Activated T-cell treated with anti-CD3 and anti-CD28 coated beads, Interleukin-2, amount 50 U/mL, for 48 hours (primary cell): ENCODE measurements at places on chromosomes 6 and 20.

DNA sequence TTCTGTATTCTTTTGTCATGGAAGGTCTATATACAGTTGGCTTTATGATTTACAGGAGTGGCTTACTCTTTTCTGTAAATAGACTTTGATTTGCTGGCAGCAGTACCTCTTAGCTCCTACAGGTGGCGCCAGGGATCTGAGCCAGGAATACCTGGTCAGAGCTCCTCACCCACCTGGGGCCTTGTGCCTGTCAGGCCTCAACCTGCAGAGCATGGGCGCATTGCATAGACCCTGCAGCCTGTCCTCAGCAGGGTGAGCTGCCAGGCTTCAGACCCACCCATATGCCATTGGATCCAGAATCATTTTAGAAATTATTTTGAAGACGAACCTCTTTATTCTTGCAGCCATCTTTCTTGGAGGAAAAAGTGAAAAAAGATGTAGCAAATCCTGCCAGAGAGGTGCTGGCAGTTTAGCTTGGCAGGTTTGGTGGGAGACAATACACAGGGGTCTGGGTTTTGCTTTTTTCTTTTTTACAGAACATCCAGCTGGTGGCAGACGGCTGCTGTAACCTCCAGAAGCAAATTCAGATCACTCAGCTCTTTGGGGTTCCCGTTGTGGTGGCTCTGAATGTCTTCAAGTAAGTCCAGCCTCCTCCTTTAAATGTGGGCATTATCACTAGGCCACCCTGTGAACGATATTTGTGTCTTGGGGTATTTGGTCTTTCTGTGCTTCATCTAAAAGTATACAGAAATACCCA, 149.1 kb downstream of the MTHFD1L start:
- DNase-seq = peak; percentile 49

- no peak for DNase-seq
These were observed 520.8 kb upstream of the RNF217 start for GRCh38 chr6:124441450-124441849.

GRCh38 chr6:139483079-139483478, 108.6 kb upstream of the CITED2 start:
- no peak for DNase-seq

GRCh38 chr6:97068211-97068610, 143.7 kb downstream of the KLHL32 start:
- DNase-seq = no peak

- no peak for DNase-seq
These were observed 97.9 kb downstream of the ANKRD60 start for GRCh38 chr20:58130581-58130980.

GRCh38 chr6:52359403-52359802, 2.5 kb upstream of the PAQR8 start:
- DNase-seq = no peak

- DNase-seq = peak; percentile 41
These were observed 5.5 kb downstream of the HTR1B start for GRCh38 chr6:77457720-77458349.

GRCh38 chr6:138508676-138508988, 9.3 kb upstream of the NHSL1 start:
- no peak for DNase-seq

- no peak for DNase-seq
These were observed 60.8 kb downstream of the VEGFA start for GRCh38 chr6:43830775-43831174.

DNA sequence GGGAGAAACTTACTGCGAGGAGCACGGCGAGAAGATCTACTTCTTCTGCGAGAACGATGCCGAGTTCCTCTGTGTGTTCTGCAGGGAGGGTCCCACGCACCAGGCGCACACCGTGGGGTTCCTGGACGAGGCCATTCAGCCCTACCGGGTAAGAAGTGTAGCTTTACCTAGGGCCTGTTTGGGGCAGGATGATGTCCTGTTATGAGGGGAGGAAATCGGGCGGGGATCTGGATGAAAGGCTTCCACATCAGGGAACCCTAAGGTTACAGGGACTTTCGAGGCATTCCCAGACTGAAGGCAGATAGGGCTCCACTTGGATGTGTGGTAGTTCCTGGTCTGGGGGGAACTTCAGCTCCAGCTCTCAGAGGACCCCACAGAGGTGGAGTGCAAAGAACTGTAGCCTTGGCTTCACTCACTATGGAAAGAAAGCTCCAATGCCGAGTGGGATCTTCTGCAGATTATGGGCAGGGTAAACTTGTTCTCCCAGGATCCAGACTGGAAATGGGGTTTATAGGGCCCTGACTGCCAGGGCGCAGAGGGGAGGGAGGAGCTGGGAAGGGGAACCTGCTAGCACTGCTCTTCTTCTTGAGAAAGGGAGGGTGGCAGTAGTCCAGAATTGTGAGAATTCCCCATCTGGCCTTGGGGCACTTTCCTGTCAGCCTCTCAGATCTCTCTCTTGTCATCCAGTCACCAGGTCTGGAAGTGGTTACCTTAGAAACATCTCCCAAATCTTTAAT, 740 bp downstream of the TRIM15 start:
- DNase-seq = no peak

DNA sequence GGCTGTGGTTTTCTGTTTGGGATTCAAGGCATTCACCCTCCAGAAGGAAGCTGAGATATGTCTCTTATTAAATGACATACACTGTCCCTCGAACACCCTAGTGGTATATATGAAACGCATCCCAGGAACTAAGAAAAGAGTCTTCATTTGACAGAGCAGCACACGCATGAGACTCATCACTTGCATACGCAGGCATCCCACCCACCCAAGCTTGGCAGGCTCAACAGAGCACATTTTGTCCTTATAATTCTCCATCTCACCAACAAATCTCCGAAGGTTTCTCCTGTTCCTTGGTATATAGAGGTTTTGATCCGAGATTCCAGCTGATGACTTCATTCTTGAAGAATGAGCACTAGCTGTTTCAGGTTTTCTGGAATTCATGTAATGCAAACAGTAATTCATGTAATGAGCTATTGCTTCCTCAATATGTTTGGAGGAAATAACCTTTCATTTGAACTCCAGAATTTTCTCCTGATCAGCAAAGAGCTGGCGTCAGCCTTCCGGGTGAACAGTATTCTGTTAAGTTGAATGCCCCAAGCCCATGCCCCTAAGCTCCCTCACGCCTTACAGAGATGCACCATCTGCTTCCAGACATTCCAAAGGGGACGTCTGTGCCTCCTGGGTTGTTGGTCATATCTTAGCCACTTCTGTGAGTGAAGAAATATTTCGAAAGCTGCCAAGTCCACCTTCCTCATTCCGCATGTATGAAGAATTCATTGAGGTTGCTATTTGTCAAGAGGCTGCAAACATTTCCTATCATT, 66.0 kb upstream of the CDH4 start:
- DNase-seq = no peak

GRCh38 chr6:41155132-41155805, 1.1 kb upstream of the TREML1 start:
- no peak for DNase-seq

GRCh38 chr20:11511821-11512220, 405.9 kb upstream of the BTBD3 start:
- DNase-seq = no peak

- no peak for DNase-seq
These were observed 951.6 kb downstream of the TFAP2A start for GRCh38 chr6:9463311-9463710.

GRCh38 chr6:28145231-28145630, 3.5 kb downstream of the ZKSCAN8 start:
- DNase-seq = no peak

GRCh38 chr20:61494763-61495575, 242.9 kb downstream of the CDH4 start:
- no peak for DNase-seq

GRCh38 chr6:46334442-46334841, 156.8 kb downstream of the RCAN2 start:
- DNase-seq = no peak

GRCh38 chr6:30093951-30094661, 18.5 kb upstream of the RNF39 start:
- DNase-seq = no peak

- DNase-seq = no peak
These were observed 172.4 kb upstream of the SASH1 start for GRCh38 chr6:148170286-148170685.

- DNase-seq = no peak
These were observed 36.1 kb downstream of the NUS1 start for GRCh38 chr6:117711369-117711768.

GRCh38 chr20:48626226-48626937, 201.4 kb downstream of the PREX1 start:
- DNase-seq = no peak

- no peak for DNase-seq
These were observed 223.1 kb downstream of the BCAS1 start for GRCh38 chr20:53847139-53847836.

- DNase-seq = no peak
These were observed 6.0 kb upstream of the LATS1 start for GRCh38 chr6:149723771-149724417.

DNA sequence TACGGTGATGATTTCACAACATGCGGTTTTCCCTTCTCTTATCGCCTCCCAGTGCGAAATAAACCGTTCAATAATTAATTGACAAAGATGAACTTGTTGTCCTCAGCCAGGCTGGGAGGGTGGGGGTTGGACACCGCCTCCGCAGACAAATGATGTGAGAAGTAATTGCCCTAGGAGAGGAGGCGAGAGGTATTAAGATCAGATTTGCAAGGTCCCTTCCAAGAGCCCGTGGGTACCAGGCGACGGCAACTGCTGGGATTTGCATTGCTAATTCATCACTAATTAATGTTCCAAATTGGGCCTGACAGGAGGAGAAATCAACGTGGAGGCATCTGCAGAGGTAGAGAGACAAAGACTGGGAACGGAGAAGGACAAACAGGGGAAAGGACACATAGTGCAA, 90.2 kb upstream of the CCDC167 start:
- DNase-seq = no peak

DNA sequence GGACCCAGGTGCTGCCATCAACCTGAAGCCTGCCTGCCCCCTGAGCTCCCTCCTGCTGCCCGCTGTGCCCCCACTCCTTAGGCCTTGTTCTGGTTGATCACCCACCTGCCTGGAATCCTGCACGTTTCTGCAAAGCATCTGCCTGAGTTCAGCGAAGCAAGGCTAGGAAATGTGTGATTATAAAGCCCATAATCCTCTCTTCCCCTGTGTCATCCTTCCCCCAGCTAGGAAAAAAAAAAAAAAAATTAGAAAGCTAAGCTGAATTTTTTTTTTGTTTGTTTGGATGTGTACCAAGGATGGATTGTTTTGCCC, 93.2 kb downstream of the FOXA2 start:
- DNase-seq = no peak

- DNase-seq = no peak
These were observed 39.5 kb upstream of the PCMTD2 start for GRCh38 chr20:64216036-64216435.

GRCh38 chr6:97813889-97814567, 531.0 kb upstream of the MMS22L start:
- no peak for DNase-seq

DNA sequence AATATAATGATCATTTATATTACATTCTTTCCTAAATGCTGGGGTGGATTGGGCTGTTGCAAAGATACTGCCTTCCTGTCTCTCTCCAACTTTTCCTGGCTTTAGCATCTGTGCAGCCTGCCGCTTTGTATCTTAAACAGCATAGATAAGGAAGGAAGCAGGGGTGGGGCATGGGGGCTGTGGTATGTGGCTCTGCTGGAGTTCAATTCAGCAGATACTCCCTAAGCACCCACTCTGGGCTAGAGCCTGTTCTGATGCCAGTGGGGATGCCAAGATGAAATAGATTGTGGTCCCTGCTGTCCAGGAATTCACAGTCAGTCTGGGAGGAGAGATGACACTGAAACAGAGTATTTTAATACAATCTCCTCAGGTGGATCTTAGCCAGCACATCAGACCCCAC, 56.8 kb downstream of the EIF2S2 start:
- no peak for DNase-seq

DNA sequence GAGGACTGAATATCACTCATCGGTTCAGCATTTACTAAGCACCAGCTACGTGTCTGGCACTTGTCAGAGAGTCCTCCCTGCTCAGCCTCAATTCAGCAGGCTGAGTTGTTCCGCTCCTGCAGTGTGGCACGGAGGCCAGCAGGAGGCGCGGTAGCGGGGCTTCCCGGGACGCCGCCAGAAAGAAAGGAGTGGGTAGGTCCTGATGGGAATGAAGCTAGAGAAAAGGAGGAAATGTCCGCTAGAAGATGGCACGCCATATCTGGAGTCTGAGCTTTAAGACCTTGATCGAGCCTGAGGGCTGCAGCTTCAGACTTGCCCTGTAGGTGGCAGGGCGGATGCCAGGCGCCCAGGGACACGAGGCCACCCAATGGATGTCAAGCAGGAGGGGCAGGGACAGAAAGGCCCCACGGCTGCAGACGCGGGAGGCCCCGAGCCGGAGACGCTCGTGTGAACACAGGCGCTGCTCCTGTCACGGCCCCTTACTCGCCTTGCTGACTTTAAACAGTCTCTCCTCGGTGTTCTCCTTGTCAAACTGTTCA, 18.7 kb downstream of the SERPINB6 start:
- peak; percentile 78 for DNase-seq

GRCh38 chr6:43758617-43759050, 11.4 kb upstream of the VEGFA start:
- peak; percentile 38 for DNase-seq

GRCh38 chr6:109239651-109240321, 142.5 kb downstream of the CD164 start:
- DNase-seq = no peak

DNA sequence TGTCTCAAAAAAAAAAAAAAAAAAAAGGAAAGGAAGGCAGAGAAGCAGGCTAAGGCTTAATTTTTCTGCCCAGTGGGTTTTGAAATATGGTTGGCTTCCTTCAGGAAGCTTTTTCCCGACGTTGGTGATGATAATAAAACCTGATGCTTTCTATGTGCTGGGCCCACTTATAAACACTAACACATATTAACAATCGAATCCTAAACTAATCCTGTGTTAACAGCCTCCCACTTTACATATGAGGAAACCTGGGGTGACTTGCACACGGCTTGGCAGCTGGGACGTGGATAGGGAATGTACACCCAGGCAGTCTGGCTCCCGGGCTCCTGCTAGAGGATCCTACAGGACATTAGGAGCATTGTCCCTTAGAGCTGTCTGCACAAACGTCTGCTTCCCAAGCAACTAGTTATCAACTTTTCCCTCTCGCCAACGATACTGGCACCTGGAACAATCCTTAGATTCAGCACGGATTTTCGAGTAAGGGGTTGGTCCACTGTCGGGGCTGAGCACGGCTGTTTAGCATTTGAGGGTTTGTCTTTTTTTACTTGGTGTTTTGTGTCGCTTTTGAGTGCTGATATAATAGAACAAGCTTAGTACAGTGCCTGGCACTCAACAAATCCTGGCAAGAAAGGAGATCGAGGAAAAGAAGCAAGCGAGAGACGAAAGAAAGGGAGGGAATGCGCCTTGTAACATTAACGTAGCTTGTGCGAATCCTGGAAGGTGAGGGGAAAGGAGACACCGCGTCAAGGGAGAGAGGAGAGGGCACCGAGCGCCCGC, 622 bp upstream of the KIZ start:
- DNase-seq = no peak

GRCh38 chr6:21494505-21494904, 99.0 kb upstream of the SOX4 start:
- DNase-seq = no peak

GRCh38 chr6:111862314-111862713, 10.9 kb downstream of the FYN start:
- DNase-seq = no peak
